Stimulated activated CD8-positive, alpha-beta memory T cell treated with anti-CD3 and anti-CD28 coated beads, Interleukin-7, amount 100 ng/mL, for 48 hours (primary cell): ENCODE measurements at places on chromosomes 16 and 17.

- no peak for DNase-seq
Observed at GRCh38 chr17:36185416-36185815, 9.0 kb upstream of the TBC1D3B start.

DNA sequence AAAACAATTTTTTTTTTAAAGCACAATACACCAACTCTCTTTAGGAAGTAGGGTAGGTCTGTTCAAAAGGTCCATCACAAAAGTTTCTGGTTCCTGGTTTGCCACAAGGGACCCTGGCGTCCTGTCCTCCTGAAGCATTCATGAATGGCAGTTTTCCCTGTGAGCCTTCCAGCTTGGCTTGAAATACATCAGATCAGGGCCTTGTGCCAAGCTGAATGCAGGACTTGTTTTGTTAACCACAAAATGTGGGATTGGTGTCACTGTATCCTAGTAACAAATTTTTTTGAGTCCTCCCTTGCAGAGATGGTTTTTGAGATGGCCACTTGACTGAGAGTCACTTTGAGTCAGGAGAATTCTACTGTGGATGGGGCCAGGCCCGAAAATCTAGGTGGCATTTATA lies 3.9 kb downstream of the GNAO1 start:
- no peak for DNase-seq

DNA sequence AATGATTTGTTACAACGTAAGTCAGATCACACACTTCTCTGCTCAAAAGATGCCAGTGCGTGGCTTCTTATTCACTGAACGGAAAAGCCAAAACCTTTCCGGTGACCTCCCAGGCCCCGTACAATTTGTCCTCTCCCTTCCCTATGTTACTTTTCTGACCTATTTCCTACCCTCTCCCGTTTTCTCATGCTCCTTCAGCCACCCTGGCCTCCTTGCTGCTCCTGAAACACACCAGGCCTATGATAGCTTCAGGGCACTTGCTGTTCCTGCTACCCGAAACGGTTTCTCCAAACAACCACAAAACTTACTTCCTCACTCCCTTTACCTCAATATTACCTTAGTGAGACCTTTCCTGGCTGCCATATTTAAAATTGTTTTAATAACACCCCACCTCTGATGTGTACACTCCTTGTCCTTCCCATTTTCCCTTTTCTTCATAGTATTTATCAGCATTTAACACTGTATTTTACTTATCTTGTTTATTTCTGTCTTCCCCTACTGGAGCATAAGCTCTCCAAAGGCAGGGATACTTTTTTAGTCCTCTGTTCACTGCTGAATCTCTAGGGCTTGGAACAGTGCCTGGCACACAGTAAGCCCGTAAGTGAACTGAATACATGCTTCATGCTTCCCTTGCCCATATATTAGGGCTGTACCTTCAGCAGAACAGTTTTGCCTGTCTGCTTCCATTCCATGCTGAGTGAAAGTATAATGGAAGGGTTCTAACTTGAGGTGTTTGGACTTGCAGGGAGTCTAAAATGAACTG lies 10.9 kb upstream of the ARL2BP start:
- no peak for DNase-seq

GRCh38 chr16:86874141-86874540 lies 295.8 kb downstream of the FOXL1 start:
- DNase-seq: no peak

DNA sequence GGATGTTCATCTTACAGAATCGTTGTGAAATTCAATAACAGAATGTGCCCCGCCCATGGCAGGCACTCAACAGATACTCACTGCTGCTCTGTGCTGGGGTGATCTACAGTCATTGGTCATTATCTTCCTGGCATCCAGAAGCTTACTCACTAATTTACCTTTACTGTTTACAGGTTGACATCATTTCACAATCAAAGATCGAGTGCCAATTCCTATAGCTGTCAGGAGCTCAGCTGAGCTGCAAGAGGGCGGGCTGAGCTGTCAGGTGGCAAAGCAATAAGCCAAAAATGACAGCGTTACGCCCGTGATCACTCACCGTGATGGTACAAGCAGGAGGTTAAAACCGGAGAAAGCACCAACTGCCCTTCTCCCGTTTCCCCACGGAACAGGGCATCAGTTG lies 51.2 kb downstream of the LITAF start:
- DNase-seq: no peak

DNA sequence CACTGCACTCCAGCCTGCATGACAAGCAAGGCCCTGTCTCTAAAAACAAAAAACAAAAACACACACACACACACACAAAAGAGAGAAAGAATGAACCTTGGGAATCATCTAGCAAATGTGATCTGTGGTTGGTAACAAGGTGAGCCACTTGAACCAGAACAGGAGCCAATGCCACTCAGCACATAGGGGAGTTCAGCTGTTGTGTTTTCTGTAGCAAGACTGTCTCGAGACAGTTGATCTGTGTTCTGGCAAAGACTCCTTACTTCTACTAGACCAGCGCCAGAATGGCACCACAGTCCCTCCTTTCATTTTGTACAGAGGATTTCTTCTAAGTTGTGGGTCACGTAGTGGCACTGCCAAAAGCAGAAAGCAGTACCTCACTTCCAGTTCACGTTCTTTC lies 20.7 kb downstream of the ATP2A1 start:
- no peak for DNase-seq
